NCI-H1930 (cell line): ENCODE measurements at places on chromosomes 12 and 14.

GRCh38 chr12:88036353-88036965 is 7.3 kb upstream of the C12orf50 start:
- DNase-seq: no peak

DNA sequence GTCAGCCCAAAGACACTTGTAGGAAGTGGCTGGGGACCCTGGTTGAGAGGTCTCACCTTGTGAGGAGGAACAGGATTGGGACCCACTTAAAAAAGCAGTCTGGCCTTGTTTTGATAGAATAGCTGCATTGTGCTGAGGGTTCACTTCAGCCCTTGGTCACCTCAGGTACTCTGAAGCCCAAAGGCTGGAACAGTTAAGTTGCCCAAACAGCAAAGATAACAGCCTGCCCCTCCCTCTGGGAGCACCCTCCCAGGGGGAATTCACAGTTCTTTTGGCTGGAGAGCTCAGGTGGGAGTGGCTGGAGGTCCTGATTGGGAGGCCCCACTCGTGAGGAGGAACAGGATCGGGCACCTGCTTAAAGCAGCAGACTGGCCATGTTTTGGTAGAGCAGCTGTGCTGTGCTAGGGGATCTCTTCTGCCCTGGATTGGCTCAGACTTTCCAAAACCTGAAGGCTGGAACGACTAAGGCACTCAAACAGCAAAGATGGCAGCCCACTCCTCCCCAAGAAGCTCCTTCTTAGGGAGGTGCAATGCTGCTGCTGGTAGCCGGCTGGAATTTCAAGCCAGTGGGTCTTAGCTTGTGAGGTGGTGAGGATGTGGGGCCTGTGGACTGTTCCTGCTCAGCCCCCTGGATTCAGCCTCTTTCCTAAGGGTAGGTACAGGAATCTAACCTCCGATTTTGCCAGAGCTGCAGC is 143.8 kb upstream of the SLC38A2 start:
- no peak for DNase-seq

- DNase-seq: no peak
Measured at GRCh38 chr12:71904629-71905028, 34.0 kb upstream of the TPH2 start.

DNA sequence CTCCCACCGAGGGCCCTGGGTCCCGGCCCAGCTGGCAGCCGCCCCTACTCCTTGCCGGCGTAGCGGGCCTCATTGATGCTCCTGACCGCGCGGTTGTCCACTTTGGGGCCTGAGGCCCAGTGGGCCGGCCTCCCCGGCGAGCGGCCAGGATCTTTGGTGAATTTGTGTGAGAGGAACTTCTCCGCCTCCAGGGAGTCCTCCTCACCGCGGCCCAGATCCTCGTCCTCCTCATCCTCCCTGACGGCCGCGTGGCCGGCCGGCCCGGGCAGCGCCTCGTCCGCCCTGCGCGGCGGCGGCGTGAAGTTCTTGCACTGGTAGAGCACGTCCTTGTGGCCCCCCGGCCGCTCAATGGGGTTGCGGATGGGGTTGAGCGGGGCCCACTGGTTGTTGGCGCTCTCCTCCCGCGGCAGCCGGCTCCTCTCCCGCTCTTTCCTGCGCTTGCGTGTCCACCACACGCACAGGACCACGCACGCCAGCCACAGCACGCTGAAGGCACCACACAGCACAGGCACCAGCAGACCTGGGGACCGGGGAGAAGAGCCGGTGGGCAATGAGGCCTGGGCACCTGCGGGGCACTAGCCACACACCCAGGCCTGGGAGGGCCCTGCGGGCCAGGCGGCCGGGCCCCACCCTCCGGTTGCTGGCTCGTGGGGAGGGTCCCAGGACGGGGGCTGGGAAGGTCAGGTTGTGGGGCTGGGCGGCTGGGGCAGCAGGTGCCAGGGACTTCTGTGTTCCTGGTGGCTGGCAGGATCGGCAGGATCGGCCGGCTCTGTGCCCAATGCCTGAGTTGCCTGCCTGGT is 25.7 kb downstream of the JAG2 start:
- DNase-seq: no peak

GRCh38 chr12:28570811-28571210 is 380.6 kb downstream of the CCDC91 start:
- DNase-seq: no peak

DNA sequence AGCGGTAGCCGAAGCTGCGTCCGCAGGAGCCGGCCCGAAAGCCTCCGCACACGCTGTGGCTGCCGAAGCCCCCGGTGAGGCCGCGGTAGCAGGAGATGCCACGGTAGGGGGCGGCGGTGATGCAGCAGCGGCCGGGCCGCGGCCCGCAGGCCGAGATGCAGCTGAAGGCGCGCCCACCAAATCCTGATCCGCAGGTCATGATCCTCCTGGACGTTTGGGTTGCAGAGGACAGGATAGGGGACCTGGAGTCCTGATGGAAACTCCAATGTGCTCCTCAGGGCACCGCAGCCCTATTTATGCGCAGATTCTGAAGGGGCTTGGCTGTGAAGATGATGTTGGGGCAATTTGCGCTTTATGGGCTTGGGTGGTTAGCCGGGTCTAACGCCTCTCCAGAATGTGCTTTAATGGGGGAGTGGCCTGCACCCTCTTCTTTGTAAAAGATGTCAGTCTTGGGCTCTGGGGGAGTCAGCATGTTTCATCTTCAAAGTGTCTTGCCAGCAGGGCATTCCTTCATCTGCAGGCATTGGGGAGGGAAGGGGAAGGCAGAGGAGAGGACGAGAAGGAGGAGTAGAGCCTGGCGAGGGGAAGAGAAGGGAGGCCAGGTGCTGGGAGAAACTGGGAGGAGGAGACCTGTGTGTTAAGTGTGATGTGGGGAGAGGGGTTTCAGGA is at the start of gene KRT81:
KRT81 (minus strand) TSS at position 268 of the 669 bp plus-strand sequence; CDS start at position 199, 69 bp downstream.
- DNase-seq: no peak

DNA sequence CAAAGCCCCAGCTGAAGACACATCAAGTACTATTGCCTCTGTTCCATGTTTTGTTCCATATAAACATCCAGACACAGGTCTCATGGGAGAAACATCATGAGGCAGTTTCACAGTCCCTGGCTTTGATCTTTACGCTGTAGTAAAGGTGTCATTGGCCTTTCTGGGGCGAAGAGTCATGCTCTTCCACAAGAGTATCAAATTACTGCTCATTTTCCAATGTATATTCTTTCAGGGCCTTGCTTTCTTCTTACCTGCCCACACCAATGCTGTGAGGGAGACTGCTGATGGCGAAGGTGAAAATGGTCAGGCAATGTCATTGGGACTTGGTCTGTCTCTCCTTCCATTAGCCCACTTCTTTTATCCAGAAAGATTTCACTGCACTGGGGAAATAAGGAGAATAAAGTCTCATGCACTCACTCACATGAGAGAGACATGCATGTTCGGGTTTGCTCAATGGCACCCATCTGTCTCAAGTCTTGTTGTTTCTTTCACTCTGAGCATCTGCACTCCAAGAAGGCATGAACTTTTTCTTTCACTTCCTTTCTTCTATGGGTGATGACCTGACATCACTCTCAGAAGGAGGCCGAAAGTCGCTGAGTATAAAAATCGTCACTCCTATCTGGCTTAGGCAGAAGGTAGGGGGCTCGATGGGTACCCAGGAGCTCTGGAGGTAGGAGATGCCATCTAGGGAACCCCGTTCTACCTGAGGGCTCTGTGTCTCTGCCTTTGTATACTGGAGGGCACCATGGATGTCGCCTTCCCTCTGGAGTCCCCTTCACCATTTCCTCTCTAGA is 1.3 kb upstream of the JDP2 start:
- no peak for DNase-seq

DNA sequence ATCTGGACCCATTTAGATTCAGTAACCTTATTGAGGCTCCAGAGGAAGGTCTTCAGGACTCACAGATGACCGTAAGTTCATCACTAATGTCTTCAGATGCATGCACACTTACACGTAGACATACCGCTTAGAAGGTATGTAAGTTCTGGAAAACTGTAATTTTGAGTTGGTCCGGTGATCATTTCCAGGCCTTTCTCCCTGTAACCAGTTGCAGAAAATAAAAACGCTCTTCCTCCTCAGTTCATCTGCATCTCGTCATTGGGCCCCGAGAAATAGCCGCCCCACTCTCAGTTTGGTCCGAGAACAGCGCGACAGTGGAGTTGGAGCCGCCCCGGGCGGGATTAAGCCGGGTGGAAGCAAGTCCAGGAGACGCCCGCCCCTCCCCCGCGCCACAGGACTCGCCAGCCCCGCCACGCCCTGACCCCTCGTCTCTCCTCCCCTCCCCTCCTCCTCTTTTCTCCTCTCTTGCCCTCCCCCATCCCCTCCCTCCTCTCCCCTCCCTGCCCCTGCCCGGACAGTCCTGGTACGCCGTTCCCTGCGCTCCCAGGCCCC is 83.7 kb downstream of the TNFAIP2 start:
- no peak for DNase-seq

GRCh38 chr12:53788892-53789291 is 37.1 kb upstream of the CISTR start:
- DNase-seq: no peak

- no peak for DNase-seq
Measured at GRCh38 chr12:10207136-10207535, 5.5 kb upstream of the GABARAPL1 start.

DNA sequence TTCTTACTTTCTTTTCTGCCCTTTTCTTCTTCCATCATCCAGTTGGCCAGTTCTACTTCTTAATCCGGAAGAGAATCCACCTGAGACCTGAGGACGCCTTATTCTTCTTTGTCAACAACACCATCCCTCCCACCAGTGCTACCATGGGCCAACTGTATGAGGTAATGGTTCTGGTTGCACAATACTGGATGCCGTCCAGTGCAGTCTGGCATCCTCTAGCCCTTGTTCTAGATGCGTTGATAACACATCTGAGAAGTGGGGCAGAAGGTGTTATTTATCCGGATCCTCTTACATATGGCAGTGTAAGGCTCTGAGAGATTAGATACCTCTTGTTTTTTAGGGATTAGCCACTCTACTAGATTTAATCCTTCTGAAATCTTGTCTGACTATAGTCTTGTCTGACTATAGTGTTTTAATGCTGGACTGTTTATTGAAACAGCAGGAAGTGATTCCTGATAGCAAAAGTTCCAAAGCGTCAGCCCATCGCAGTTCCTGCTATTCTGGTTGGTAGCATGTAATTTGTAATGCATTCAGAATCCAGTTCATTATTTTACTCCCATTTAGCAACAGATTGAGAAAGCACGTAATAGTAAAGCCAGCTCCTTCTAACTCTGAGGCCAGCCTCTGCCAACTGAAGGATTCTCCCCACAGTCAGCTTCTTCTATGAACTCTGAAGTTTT is 7.9 kb downstream of the GABARAPL1 start:
- DNase-seq: no peak

DNA sequence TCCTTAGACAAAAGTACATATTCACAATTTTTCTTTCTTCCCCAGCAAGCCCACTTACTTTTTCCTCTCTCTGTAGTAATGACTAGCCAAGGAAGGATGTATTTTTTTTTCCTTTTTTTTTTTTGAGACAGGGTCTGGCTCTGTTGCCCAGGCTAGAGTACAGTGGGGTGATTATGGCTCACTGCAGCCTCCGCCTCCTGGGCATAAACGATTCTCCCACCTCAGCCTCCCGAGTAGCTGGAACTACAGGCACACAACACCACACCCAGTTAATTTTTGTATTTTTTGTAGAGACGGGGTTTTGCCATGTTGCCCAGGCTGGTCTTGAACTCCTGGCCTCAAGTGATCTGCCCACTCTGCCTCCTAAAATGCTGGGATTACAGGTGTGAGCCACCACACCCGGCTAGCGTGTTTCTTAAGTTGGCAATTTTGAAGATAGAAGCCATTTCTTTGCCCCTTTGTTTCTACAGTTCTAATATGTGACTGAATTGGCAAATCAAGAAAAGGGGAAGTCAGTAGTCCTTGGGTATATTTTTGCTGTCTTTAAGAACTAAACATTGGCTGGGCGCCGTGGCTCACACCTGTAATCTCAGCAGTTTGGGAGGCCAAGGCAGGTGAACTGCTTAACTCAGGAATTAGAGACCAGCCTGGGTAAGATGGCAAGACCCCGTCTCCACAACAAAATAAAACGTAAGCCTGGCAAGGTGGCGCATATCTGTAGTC is 3.2 kb upstream of the NACA start:
- no peak for DNase-seq

DNA sequence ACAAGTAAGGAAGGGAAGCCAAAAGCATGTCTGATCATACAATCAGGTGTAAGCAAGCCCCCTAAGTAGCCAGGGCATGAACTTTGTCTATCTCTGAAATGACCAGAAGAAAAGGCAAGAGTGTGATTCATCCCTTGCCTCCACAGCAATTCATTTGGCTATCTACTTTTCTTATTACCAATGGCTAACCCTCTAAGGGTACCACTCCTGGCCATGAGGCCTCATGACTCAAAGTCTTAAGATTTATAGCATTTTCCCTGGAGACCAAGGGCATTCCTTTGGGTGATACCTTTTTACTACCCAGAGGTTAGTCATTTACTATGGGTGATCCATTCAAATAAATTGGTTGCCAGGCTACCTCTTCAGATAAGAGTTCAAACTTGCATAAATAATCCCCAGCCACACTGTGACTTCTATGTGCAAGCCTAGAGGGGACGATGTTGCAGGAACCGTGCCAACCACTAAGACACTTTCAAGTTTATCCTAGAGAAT is 1.5 kb upstream of the LGALS3 start:
- no peak for DNase-seq

- no peak for DNase-seq
Measured at GRCh38 chr12:82873951-82874350, 187.2 kb downstream of the TMTC2 start.

- DNase-seq: peak; percentile 40
Measured at GRCh38 chr12:109020796-109021380, at the start of gene SVOP. TSS of gene SVOP (minus strand) at chr12:109021068. CDS start at chr12:109020868, 200 bp downstream.
